ENCODE measurements at places on chromosomes 11 and 22.

GRCh38 chr11:4027746-4028145 is 66.9 kb upstream of the RRM1 start:
- no peak for DNase-seq

GRCh38 chr11:118916842-118917388 is 8.8 kb downstream of the BCL9L start:
- DNase-seq: peak; percentile 48

- no peak for DNase-seq
Measured at GRCh38 chr22:23203452-23204124, 23.3 kb downstream of the BCR start.

- DNase-seq: peak; percentile 87
Measured at GRCh38 chr22:46122511-46122971, 27.8 kb upstream of the PPARA start.

DNA sequence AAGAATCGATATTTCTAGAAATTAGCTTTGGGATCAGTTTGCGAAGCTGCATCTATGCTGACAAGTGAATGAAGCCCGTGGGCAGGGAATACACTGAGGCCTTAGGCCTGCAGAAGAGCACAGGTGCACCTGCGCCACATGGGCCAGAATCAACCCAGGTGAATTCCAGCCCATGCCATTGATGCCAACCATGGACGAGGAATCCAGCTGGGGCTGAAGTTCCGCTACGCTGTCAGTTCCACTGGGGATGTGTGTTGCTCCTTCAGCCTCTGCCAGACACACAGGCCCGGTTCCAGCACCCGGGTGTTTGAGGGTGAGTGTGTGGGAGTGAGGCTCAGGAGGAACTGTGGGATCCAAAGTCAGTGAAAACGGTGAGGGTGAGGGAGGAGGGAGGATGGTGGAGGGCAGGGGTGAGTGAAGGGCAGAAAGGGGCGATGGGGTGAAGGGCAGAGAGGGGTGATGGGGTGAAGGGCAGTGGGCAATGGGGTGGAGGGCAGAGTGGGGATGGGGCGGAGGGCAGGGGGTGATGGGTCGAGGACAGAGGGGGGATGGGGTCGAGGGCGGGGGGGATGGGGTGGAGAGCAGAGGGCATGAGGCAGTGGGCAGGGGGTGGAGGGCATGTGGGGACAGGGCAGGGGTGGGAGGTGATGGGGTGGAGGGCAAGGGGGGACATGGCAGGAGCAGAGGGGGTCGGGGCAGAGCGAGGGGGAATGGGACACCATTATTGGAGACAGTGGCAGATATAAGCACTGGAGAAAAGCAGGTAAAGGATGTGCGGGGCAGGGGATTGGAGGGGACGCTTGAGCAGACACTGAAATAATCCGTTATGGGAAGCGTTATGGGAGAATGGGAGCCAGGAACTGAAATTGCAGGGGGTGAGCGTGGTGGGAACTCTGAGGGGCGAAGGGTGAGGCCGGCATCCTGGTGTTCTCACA is 931.6 kb downstream of the BRD1 start:
- no peak for DNase-seq

DNA sequence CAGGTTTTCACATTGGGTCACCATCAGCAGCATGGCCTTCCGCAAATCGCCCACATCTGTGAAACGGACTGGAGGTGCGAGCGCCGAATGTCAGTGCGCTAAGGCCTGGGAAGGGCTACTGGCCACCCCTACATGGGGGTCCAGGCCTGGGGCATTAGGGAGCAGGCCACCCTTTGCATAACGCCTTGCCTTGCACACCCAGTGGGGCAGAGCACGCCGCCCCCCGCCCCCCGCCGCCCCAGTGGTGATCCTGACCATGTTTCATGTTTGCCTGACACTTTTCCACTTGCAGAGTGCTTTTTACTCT is 2.6 kb downstream of the GRK2 start:
- DNase-seq: no peak

DNA sequence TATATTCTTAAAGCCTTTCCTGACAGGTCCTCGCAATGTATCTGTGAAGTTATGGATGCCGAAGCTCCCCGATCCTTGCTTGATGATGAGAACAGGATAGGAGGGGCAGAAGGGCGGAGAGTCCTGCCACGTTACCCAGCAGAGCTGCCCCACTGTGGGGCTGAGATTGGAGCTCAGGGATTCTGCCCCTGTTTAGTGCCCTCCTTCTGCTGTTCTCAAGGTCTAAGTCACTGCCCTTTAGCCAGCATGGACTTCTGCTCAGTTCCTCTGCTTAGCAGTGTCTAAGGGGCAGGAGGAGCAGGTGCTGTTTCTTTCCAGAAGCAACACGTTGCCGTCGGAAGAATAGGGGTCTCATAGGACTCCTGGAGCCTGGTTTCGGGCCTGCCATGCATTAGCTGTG is 164.2 kb upstream of the B3GAT1 start:
- no peak for DNase-seq

DNA sequence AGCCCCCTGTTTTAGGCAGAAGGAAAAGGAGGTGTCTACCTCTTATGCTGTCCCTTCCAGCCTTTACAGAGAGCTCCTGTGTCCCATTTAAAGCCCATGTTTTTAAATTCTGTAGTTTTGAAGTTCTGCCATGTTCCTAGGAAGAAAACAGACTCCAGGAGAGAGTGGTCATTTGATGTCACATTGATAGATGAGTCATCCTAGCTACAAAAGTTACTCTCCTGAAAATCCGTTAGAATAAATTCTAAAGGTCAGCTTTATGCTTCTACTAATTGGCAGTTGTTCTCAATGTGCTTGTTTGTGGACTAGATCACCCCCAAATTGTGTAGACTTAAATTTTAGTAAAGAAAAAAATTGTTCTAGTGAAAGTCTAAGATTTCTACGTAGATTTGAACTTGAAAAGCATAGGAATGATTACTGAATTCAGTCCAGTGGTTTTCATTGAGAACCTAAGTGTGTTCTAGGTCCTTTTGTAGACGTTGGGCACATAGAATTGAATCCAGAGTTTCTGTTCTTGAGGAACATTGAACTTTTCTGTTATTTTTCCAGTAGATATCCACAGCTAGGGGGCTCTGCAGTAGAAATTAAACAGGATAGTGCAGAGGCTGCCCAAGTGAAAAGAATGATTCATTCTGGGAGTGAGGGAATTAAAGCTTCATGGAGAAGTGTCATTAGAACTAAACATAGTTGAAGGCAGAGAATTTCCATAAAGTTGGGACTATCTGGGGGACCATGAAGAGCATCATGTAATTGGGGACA is 140.6 kb upstream of the RASSF10 start:
- DNase-seq: no peak

GRCh38 chr22:44019846-44020245 is 4.3 kb upstream of the PARVB start:
- no peak for DNase-seq

DNA sequence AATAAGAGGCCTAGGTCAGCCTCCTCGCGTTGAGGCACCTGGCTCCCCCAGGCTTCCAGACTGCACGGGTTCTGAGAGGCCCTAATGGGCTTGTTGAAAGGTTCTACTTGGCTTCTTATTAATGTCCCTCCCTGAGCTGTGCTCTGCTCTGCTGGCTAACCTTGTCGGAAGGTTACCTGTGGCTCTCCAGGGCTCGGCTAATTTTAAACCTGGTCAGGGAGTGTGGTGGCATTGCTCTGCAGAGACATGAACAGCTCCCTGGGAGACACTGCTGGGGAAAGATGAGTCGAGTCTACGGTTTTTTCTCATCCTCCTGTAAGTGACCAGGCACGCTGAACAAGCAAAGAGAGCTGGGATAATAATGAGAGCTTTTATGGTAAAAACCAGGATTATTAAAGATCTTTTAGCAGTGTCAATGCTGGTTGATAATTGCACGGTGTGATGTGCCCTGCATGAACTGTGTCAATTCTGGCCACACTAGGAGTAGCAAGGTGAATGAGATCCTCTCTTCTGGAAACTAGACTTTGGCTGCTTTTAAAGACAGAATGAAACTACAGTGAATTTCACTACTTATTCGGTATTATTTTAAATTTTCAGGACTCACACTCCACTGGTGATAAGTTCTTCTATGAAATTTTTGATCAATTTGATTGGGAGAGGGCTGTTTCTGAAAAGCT is 70.7 kb downstream of the TEAD1 start:
- DNase-seq: no peak

GRCh38 chr22:47446331-47446730 is 683.9 kb downstream of the TBC1D22A start:
- no peak for DNase-seq

DNA sequence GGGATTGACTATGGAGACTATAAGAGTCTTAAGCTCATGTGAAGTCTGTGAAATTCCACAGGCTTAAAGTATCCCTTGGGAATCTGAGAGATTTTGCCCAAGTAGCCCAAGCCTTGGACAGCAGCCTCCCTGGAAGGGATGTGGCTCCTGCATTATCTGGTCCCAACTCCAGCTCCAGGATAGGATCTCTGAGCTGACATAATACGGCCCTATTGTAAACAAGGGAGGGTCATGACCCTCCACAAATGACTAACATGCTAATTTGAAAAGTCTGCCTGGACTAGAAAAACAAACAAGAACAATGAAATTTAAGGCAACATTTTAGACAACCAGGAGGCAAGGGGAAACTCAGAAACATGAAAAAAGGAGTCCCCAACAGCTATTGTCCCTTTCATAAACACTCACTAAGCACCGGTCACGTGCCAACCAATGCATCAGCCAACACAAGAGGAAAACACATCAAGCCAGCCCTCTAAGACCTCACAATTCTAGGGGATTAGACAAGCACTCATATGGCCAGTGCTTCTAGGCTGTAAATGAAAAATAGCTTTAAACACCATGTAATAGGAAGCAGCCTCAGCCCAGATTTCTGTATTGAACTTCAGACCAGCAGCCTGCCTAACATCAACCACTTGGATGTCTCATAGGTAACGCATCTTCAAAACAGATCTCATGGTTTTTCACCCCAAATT is 101.2 kb upstream of the TIMP3 start:
- no peak for DNase-seq

- DNase-seq: no peak
Measured at GRCh38 chr11:64877390-64878222, 815 bp downstream of the EHD1 start.

DNA sequence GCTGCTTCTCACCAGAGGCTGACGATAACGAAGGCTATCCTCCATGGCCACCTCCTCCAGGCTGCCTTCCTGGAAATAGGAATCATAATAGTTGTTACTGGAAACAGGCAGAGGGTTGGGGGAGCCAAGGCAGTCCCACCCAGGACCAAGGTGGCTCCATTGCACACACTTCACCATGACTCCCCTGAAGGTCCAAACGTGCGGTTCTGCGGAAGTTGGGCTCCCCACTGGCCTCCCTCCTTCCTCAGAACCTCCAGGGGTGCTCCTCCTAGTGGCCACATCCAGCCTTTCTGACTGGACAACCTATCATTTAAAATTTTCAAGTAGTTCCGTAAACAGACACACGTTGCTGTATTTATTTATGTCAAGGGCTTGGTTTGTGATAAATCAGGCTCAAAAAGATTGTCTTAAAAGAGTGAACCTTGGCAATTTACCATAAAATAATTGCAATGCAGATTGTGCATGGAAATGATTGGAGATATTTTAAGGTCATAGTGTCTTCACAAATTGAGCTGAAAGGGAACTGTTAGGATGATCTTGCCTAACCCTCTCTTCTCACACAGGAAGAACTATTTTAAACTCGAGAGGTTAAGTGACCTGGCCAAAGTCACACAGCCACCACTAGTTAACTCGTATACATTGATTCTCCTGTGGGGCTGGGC is 1.4 kb upstream of the TCN2 start:
- peak; percentile 71 for DNase-seq

GRCh38 chr11:70944636-70945035 is 307.7 kb downstream of the SHANK2 start:
- DNase-seq: no peak

DNA sequence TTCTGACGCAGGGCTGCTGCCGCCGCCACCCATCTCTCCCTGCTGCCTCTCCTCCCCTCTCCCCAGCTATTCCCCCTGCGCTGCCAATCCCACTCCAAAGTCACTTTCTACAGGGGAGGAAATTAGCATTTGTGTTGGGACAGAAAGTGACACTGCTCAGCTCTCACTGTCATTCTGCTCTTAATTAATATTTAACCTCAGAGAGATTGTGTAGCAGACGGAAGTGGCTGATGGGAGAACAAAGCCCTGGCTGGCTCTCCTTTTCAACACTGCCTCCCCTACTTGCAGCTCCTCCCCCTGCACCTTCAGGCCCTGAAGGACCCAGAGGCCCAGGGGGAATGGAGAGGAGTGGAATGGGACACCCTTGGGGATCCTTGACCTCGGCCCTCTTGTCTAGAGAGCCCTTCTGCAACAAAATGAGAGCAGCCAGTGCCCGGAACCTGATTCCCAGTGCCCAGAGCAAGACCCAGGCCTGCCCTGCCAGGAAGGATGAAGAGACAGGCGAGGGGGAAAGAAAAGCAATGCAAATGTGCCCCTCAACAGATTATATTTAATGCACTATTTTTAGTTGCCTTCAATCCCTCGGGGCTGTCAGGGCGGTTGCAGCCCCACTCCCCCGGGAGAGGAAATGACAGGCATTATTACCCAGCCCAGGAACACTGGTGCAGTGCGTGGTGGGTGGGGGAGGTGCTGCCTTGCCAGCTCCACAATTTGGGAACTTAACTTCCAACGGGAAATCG is 14.6 kb upstream of the NRGN start:
- DNase-seq: no peak

DNA sequence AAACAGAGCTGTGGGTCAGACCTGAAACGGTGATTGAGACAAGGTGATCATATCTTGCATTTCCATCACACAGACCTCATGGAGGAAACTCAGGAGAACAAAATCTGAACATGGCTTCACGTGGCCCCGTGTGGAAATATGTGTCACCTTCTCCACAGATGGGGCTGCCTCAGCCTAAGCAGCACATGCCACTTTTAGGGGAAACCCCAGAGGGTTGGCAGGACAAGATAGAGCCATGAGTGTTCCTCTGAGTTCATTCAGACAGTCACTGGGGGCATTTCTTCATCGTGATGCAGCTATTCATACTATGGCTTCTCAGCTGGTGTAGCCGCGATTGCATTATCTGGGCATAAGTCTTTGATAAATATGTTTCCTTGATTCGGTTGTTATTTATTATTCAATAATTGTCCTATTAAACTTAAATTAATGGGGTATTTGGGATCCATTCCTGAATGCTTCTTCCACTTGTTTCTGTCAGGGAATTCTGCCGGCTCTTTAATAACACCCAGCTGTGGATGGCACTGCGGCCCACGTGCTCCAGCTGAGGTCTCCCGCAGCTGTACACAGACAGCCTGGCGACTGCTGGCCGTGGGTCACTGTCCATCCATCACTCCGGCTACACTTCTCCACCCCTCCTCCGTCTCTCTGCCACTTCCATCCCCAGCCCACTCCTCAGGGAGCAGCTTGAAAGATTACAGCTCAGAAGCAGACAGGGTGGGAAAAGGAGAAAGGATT is 485.1 kb downstream of the OPCML start:
- DNase-seq: no peak

Measured in HEK293T (cell line).